COR-L47 (cell line): ENCODE measurements at places on chromosomes 7 and 10.

- DNase-seq = no peak
These were observed 431.8 kb upstream of the MGMT start for GRCh38 chr10:129035052-129035827.

DNA sequence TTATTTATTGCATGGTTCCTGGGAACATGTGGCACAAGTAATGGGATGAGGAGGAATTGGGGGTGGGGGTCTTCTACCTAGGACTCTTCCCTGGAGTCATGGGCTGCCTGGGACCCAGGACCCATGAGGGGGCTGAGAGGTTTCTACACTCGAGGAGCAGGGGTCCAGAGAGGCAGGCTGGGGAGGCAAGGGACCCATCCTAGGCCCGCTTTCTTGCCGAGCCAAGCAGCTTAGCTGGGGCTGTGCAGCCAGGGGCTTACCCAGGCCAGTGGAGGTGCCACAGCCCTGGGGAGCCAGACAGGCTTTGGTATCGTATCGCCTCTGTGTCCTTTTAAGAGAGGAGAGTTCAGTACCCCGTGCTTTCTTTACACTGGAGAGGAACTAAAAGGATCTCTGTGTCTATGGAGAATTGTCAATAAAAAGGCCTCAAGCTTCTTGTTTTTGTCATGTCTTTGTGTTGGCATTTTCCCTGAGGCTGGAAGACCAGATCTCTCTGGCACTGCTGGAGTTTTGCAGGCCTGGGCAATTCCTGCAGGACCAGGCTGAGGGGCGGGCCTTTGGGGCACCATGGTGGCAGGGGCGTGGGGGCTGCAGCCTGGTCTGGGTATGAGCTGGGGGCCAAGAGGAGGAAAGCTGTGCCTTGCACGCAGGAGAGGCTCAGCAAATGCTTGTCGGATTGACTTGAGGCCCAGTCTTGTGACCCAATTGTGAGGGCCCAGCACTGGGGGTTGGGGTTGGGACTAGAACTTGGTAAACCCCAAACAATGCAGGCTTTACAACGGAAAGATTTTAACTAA is 11.1 kb downstream of the SFRP5 start:
- DNase-seq = no peak

GRCh38 chr7:22117222-22117621 is 171.5 kb upstream of the CDCA7L start:
- no peak for DNase-seq

- DNase-seq = peak; percentile 71
These were observed at the start of the genes COG5 and DUS4L for GRCh38 chr7:107563775-107564552. Gene COG5, minus strand, starts transcription at chr7:107563920. Its CDS starts 24 bp downstream, at chr7:107563896. Gene DUS4L, plus strand, starts transcription at chr7:107563971. Its CDS starts 3,100 bp downstream, at chr7:107567071.

DNA sequence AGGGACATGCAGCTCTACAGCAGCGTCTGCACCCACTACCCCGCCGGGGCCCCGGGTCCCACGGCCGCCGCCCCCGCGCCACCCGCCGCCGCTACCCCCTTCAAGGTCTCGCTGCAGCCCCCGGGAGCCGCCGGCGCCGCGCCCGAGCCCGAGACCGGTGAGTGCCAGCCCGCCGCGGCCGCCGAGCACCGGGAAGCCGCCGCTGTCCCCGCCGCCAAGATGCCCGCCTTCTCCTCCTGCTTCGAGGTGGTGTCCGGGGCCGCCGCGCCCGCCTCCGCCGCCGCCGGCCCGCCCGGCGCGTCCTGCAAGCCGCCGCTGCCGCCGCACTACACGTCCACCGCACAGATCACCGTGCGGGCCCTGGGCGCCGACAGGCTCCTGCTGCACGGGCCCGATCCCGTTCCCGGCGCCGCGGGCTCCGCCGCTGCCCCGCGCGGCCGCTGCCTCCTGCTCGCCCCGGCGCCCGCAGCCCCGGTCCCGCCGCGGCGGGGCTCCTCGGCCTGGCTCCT is 631 bp downstream of the OTUD1 start:
- no peak for DNase-seq

DNA sequence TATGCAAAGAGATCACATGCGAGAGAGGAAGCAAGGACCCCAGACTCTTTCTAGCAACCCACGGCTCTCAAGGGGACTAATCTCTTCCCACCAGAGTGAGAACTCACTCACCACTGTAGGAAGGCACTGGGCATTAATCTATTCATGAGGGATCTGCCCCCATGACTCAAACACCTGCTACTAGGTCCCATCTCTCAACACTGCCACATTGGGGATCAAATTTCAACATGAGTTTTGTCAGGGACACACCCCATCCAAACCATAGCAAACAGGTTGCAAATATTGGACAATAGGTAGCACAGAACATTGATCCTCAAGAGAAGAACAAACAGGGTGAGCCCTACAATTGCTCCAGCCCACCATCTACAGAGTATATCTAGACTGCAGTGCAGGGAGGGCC is 740.6 kb downstream of the LRMDA start:
- no peak for DNase-seq

DNA sequence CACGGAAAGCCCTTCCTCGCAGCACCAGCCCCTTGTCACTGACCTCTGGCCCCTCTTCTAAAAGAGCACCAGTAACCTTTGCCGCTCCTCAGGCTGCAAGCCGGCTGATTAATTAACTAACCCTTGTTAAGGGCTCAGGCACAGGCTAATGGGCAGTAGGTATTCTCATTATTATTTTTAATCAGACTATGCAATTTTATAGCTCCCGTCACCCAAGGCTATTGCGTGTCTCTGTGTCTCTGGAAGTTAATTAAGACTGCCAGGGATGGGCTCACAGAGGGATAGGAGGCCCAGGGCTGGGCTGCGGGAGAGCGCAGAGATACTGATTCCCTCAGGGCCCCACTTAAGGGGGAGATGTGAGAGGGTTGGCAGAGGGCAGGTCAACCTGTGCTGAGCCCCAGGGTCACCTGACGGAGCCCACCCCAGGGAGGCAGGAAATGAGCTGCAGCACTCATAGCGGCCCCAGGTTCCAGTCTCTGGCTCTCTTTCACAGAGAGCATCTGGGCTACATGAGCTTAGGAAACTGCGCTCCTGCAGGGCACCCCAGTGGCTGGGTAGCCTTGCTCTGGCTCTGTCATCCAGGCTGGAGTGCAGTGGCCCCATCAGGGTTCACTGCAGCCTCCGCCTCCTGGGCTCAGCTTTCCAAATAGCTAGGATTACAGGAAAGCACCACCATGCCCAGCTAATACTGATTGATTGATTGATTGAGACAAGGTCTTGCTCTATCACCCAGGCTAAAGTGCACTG is 92.2 kb upstream of the LRRC4 start:
- no peak for DNase-seq

GRCh38 chr10:13270877-13271551 is 28.9 kb downstream of the PHYH start:
- DNase-seq = no peak

DNA sequence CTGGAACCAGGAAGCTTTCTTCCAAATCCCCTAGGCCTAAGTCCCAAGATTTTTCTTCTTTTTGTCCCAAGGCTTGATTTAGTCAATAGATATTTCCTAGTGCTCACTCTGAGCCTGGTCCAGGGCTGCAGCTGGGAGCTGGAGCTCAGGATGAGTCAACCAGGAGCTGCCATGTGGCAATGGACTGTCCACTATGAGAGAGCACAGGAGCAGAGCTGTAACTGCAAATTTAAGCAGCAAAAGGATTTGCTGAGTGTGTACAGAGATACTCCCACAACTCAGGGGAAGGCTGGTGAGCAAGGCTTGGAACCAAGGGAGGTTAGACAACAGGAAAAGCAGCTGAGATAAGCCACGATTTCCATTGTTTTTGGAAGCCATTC is 92.1 kb upstream of the CXCL12 start:
- no peak for DNase-seq

- no peak for DNase-seq
These were observed 2.6 kb downstream of the TBRG4 start for GRCh38 chr7:45108863-45109262.

DNA sequence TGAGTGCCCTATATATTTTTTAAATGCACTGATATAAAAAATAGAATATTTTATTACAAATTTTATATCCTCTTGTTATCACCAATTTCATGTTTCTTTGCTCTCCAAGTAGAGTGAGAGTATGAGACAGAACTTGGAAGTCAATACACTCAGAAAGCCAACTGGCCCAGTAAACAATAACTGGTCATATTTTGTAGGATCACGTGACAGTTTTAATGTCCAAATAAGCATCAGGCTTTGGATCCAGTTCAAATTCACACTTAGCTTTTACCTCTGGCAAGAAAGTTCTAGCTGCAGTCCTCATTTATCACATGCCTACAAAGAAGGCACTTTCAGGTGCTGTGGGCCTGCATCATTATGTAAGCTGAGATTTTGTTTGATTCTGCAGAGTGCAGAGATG is 21.6 kb upstream of the TPK1 start:
- no peak for DNase-seq

DNA sequence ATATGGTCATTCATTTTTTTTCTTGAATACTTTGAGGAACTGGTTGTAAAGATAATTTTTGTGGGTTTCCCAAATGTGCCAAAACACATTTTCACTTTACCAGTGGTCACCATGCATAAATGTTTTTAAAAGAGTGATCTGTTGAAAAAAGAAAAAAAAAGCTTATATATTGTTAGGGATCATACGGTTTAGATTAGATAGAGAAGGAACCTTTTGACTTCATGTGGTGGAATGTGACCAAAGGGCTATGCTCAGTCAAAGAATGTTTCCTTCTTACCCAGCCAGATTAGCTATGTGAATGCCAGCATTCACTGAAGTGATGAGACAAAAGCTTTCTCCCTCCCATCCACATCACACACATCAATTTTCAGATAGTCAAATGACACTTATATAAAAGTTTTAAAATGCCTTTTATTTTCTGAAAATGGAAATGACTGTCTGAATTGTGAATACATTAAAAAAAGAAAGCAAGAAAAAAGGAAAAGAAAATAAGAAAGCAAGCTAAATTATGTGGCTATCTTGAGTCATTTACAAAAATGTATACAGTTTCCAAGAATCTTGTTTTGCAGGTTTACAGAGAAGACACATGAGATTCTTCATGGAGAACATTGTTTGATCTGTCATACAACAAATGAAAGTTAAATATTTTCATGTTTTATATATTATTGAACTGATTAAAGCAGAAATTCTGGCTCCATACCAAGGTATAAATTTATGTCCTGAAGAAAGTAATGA is 8.6 kb upstream of the CPED1 start:
- no peak for DNase-seq

DNA sequence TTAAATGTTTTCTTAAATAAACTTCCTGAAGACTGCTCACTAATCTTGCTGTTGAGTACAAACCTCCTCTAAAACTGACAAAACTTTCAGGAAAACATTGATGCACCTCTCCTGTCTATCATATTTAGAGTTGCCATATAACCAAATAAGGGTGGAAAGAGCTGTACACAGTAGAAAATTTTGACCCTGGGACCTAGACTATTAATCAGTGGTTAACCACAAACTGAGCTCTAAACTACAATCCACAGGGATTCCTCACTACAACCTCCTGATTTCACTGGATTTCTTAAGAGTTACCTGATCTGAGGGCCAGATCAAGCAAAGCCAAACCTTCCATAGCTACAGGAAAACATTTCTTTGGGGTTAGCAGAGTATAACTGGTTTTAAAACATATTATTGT is 39.9 kb upstream of the WNT16 start:
- DNase-seq = no peak

- DNase-seq = peak; percentile 38
These were observed 2.5 kb downstream of the LFNG start for GRCh38 chr7:2521952-2522591.

GRCh38 chr7:19508124-19508523 is 200.7 kb downstream of the POLR1F start:
- DNase-seq = peak; percentile 29

DNA sequence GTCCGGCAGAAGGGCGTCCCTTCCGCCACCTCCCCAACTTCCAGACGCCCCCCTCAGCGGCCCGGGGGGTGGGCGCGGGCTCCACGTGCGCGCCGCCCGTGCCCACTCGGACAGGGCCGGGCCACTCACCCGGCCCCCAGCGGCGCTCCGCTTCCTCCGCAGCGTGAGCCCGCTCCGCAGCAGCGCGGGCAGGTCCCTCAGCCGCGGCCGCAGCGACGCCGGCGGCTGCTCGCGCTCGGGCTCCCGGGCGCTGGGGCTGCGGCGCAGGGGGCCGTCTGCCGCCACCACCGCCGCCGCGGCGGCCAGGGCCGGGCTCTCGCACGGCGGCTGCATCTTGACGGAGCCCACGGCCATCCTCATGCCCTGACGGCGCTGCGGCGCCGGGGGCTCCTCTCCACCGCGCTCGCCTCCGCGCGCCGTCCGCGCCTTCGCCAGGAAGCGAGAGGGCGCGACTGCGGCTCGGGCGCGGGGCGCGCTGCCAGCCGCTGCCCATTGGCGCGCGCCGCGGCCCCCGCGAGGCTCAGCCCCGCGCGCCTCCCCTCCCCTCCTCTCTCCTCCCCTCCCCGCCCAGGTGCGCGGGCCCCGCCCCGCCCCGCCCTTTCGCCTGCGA is at the start of gene RAPGEF5:
Gene RAPGEF5 (minus strand): TSS at position 454 of the 610 bp plus-strand sequence. CDS start 94 bp downstream, at position 360.
- DNase-seq = peak; percentile 52

- DNase-seq = no peak
These were observed 39.6 kb downstream of the YKT6 start for GRCh38 chr7:44240376-44240775.

- DNase-seq = peak; percentile 34
These were observed 5.1 kb upstream of the ELFN1 start for GRCh38 chr7:1664711-1665548.

GRCh38 chr7:151113344-151114150 is 27.3 kb downstream of the AGAP3 start:
- no peak for DNase-seq

DNA sequence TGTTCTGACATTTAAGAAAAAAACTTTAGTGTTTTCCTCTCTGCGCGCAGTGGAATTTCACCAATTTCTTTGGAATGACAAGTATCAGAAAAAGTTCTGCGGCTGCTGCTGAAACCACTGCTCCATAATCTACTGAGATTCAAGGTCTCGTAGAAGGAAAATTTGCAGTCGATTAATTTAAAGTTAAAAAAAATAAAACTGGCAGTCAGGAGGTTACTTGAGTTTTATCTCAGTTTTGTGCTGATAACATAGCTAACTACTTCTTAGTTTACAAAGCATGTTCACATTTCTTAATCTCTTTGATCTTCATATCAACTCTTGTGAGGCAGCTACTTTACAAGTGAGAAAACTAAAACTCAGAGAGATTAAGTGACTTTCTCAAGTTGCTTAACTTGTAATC is 18.2 kb upstream of the CALD1 start:
- no peak for DNase-seq

DNA sequence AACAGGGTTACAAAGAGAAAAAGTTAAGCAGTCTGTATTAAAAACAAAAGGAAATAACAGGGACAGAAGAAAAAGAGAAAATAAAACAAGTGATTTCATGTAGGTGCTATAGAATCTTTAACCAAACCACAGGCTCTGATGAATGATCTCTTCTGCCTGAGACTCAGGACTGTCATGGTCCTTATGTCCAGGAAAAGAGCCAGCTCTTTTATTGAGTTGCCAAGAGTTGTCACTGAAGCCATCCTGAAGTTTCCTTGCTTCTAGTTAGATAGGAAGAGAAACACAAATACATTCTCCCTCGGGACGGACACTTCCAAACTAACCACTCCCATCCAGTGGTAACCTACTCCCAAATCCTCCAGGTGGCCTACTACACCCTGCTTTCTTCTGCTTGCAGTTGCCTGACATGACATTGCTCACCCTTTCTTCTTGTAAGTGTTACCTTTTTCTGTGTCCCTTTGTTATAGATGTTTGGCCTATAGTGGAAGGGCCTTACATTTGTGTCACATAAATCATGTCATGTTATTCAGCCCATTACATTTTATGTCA is 346.7 kb downstream of the NRG3 start:
- DNase-seq = no peak

GRCh38 chr7:21754963-21755362 is 190.7 kb downstream of the CDCA7L start:
- DNase-seq = no peak

- no peak for DNase-seq
These were observed 21.3 kb upstream of the HERPUD2 start for GRCh38 chr7:35716038-35716803.
